ENCODE measurements at places on chromosomes 2 and 18.

GRCh38 chr2:23940718-23941620 is 706 bp downstream of the UBXN2A start:
- no peak for DNase-seq

- no peak for DNase-seq
Measured at GRCh38 chr2:98823196-98824170, 92.6 kb upstream of the MGAT4A start.

DNA sequence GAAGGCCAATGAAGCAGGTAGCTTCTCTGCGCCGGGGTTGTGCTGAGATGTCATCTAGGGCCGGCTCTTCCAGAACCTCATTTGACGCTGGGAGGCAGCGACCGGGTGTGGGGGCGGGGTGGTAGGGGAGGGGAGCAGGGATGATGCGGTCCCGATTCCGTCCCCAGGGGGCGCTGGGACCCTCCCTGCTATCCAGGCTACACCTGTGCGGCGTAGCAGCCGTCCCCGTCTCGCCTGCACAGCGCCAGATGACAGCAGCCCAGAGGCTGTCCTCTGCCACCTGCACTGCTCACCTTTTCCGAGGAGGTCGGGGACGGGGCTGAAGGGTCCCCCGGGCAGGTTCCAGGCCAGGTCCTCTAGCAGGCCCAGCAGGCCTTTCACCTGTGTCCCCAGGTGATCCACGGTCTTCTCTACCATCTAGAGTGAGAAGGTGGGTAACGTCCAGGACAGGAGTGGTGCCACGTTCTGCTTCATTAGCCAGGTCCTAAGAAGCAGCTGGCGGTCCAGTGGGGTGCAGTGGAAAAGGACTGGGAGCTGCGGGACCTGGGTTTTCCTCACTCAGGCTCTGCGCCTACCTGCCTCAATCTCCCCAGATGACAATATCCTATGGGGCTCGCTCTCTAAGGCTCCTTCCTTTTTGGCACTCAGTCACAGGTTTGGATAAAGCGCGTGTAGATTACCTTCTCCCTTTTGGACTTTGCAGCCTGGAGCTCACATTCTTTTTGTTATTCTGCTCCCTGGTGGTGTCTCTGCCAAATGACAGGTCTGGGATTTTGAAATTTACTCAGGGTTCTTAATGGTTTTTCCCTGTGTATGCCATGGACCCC is 56.0 kb upstream of the RAB6C start:
- no peak for DNase-seq

GRCh38 chr2:9092383-9093282 is 89.1 kb upstream of the MBOAT2 start:
- DNase-seq: no peak

DNA sequence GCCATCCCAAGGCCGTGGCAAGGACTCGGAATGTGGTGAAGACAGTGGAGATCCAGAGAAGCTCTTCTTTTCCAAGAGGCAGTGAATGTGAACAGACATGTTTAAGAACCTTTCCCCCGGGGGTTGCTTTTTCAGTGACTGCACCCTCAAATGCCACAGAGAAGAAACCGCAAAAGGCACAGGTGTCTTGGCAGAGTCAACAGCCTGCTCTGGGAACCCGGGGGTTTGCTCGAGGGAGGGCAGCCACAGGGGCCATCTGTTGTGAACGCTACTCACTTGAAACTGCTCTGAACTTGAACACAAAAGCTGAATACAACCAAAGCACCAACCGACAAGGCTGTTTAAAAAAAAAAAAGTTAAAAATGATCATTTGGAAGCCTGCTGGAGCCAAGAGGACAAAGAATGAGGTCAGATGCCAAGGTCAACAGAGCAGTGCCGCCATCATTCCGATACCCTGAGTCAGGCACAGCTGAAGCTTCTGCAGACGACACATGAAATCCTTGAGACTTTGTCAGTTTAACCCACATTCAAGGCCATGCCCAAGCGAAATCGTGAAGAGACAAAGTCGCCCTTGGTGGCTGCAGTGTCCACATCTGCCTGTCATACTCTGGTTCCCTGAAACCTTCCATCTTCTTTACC is 47.4 kb downstream of the PSMG2 start:
- no peak for DNase-seq

Data from 8988T (cell line).